NCI-H1417 treated with DMSO at 0.1 percent for 48 hours (cell line): ENCODE measurements at places on chromosomes 13 and 19.

DNA sequence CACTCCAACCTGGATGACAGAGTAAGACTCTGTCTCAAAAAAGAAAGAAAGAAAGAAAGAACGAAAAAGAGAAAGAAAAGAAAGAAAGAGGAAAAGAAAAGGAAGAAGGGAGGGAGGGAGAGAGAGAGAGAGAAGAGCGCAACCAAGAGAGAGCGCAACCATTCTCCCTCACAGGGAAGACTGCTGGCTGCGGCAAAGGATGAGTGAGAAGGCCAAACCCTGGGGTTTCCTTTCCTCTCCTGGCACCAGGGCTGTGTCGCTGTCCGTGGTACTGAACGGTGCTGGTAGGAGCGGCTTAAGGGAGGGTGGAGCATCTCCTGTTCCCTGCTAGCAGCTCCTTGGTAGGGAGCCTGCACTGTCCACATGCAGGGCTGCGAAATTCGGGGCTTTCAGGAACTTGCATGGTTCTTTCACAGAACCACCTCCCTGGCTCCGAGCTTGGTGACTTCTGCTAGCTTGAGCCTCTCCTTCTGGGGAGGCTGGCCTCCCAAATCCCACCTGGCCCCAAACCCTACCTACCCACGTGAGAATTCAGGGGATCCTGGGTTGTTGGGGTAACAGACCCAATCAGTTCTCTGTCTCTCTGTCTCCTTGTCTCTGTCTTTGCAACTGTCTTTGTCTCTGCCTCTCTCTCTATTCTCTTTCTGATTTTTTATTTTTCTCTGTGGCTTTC lies 51.1 kb upstream of the ZNRF4 start:
- no peak for DNase-seq

DNA sequence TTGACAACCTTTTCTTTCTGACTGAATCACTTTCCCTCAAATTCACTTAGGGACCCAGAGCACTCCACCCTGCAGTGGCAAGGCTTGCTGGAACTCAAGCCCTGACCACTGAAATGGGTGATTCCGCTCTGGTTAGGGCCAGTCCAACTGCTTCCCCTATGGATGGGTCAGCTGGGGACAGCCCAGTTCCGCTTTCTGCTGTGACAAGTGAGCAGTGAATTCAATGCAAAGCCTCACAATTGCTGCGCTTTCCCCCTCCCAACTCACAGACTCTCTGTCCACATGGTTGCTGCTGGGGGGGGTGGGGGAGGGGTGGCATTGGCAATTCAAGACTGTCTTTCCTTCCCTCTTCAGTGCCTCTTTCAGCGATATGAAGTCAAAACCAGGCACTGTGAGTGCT lies 18.7 kb downstream of the CD70 start:
- DNase-seq = no peak

- peak; percentile 58 for DNase-seq
These were observed 3.7 kb upstream of the ZNF665 start for GRCh38 chr19:53196777-53197396.

GRCh38 chr13:20873348-20873747 lies 29.2 kb downstream of the XPO4 start:
- DNase-seq = no peak

DNA sequence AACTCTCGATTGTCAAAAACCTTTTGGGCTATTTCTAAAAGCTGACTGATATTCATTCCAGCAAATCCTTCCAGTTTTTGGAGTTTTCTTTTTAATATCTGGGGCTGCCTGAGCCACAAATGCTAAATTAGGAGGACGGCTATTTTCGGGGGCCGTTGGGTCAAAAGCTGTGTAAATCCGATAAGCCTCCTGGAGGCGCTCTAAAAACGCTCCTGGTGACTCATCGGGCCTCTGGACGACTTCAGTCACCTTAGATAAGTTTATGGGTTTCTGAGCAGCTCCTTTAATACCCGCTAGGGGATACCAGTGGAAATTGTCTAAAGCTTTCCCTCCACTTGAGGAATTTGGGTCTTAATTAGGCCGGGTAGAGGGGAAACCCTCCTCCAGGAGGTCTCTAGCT lies 66.4 kb downstream of the ZNF730 start:
- DNase-seq = no peak

- DNase-seq = no peak
These were observed 662.4 kb downstream of the TBC1D4 start for GRCh38 chr13:74819549-74819948.

DNA sequence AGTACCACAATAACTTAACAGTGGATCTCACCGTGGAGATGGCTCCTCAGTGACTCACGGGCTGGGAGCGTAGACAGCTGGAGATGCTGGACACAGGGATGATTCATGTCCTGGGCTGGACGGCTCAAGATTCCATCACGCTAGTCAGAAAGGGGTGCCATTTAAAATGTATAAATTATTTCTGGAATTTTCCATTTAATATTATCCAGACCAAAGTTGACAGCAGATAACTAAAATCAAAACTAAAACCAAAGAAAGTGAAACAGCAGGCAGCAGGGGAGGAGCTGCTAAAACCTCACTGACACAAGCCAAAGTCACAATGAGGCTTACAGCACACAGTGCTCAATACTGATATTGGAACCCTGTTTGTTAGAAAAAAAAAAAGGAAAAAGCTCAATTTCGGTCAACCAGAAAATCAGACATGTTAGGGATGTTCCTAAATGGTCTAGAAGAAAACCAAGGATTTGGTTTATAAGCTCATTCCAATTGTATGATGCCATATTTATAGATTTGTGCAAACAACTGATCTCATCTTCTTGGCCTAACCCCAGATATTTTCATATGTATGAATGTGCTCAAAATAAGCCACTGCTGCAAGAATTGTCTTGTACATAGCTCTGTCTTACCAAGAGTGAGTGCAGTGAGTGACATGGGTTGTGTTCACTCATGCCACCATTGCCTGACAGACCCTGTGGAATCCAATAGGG lies 111.8 kb downstream of the SACS start:
- DNase-seq = no peak

- no peak for DNase-seq
These were observed at the start of gene CDX2 for GRCh38 chr13:27969082-27969865. Gene CDX2, minus strand, starts transcription at chr13:27969315. Its CDS starts 309 bp downstream, at chr13:27969006.

GRCh38 chr13:36029166-36029565 lies 102.0 kb downstream of the DCLK1 start:
- DNase-seq = no peak

DNA sequence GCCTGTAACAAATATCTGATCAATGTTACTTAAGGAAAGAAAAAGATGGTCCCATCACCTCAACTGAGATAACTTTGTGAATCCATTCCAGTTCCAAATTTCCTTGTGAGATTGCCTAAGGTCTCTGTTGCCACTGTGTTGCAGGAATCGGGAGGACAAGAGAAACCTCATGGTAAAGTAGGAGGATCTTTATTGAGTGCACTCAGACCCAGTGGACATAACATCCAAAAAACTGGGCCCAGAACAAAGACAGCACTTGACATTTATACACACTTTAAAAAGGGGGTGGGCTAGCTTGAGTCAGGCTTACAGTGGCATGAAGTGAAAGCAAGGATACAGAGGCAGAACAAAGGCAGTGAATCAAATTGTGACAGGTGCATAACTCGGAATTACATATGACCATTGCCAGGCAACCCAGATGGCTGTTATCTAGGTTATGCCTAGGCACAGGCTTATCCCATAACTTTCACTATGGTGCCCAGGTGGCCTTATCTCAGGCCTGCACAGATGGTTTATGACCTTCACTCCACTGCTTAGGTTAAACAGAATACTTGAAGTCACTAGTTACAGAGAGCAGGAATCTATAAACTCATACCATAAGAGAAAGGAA lies 459.4 kb upstream of the PCDH20 start:
- DNase-seq = no peak

GRCh38 chr13:99965329-99966000 lies 6.1 kb downstream of the ZIC5 start:
- DNase-seq = no peak

GRCh38 chr19:28405346-28405742 lies 807.6 kb downstream of the UQCRFS1 start:
- DNase-seq = no peak

GRCh38 chr19:12949363-12950283 lies 4.0 kb downstream of the RAD23A start:
- DNase-seq = no peak

- no peak for DNase-seq
These were observed 61.2 kb upstream of the EDNRB start for GRCh38 chr13:77979721-77980385.

DNA sequence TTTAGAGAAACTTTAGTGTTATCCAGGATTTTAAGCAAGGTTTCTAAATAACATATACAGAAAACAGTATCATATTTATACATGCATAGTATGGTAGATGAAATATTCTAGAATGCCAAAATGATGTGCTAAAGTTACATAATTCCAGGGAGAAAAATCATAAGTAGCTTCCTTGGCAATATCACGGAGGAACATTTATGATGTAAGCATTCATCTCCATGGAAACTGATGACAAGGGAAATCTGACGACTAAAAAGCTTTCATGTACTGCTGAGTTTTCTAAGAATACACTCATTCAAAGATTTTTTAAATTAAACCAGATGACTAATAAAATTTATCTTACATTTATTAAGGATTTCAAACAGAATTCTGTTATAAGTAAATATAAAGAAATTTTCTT lies 4.7 kb downstream of the TEX30 start:
- DNase-seq = no peak

DNA sequence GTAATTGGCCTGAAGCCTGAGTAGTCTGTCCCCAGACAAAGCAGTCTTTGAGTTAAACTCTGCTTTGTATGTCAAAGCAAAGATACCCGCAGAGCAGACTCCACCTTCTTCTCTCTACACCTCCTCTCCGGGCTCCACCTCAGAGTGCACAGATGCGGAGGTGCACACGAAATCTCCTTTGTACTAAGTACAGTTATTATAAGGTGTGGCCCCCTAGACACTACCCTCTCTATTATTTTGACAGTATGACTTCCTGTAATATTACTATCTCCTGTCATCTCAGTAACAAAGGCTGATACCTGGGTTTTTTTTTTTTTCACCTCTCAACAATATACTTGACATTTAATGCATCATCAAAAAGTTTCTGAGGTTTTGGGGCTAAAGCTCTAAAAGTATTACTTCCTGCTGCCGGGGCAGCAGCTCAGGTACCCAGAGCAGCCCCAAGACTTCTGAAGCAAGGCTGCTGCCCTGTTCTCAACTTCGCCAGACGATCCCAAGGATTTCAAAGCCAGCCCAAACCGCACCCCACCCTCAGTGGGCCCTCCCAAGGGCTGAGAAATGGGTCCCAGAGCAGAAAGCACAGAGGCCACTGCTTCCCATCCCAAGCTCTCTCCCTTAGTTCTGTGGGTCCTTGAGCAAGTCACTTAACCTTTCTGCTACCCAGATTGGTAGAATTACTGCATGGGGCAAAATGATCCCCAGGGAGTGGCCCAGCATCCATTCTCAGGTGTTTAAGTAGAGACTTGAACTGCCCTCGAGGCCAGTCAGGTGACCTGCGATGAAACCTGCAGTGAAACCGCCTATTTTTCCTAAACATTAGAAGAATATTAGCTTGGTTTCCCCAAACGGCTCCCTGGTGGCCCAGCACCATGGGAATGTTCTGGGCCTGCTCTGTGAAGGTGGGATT lies 180.6 kb downstream of the FOXO1 start:
- no peak for DNase-seq

DNA sequence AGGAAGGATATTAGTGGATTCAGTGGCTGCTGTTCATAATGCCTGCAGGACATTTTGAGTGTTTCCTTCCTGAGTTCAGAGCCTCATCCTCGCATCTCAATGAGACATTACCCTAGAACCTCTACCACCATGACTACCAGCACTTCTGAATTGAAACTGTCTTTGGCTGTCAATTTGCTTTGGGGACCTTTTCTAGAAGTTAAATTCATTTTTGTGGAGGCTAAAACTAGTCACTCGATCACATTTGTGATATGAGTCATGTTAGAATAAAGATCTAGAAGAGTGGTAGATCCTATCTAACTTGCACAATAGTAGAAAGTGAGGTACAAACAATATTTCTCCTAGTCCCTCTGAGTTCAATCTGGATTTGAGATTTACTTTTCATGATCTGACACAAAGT lies 124.9 kb downstream of the KCNRG start:
- no peak for DNase-seq

DNA sequence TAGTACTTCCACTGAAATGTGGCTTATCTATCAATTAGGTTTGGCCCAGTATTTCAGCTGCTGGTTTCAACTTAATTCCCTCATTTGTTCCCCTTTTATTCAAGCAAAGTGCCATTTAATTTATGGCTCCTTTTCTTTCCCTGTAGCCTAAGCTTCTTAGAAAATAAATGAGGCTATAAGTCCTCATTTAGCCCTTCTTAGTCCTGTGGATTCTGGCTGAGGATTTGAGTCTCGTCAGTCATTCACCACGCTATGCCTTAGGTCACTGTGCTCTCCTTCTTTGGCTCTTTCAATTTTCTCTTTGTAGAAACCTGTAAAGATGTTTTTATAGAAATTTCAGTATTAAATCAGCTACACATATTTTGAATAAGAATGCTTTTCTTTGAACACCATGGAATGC lies 579.1 kb downstream of the GPC6 start:
- no peak for DNase-seq

- peak; percentile 83 for DNase-seq
These were observed 13.1 kb downstream of the TJP3 start for GRCh38 chr19:3721131-3721886.

DNA sequence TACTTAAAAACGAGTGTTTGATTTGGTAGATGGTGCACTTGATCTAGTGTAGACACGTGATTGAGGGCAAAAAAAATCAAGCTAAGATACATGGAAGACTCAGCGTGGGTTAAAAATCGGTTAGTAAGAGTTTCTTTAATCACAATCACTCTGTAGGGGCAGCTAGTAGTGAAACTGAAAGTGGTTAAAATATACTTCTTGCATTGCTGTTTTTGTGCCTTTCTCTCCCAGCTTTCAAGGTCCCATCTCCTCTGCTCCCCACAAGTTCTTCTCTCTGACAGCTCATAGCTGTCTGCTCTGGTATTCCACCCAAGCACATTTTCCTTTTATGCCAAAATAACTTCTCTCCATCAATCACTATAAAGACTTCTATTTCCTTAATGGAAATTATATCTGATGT lies 1089.7 kb downstream of the EFNB2 start:
- DNase-seq = no peak

DNA sequence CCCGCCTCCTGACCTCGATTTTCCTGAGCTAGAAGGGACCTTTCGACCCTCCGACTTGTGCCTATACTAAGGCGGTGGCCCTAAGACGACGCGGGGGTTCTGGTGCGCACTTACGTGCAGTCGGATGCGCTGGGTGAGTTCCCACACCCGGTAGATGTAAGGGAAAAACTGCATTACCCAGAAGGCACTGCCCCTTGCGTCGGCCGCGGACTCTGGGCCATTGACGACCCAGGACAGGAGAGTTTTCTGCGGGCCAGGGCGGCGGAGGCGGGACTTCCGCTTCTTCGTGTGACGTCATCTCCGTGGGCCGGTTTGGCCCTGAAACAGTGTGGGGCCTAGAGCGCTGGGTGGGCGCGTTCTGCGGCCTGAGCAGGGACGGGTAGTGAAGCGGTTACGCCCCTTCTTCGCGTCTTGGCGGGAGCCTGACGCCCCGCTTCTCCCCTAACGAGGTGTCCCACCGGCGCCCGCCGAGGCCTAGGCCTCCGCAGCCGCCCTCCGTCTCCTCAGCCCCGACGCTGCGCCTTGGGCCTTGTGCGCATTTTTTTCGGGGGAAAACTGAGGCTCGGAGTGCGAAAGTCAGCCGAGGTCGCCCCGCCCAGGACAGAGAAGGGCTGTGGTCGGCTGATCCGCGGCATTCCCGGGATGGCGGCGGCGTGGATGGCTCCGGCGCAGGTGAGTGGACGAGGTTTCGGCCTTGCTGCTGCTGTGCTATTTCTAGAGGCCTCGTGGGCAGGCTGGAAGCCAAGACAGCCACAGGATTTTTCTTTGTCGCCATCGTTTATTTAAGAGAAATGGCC lies at the start of gene ZNF460:
Gene ZNF460 (plus strand): TSS at position 321 of the 797 bp plus-strand sequence. CDS start 322 bp downstream, at position 643.
- peak; percentile 45 for DNase-seq

GRCh38 chr13:42377640-42378382 lies 105.9 kb downstream of the AKAP11 start:
- no peak for DNase-seq
